ENCODE measurements at places on chromosomes 1 and 21.
A peak's percentile ranks its signal among the peaks of the same experiment; 100 is the strongest.

GRCh38 chr1:110687250-110687649, 12.5 kb upstream of the KCNA3 start:
- DNase-seq, result peak; percentile 43

GRCh38 chr1:108130794-108131193, 69.3 kb downstream of the SLC25A24 start:
- no peak for DNase-seq

GRCh38 chr1:189269011-189269410, 1208.7 kb downstream of the BRINP3 start:
- peak; percentile 28 for DNase-seq

DNA sequence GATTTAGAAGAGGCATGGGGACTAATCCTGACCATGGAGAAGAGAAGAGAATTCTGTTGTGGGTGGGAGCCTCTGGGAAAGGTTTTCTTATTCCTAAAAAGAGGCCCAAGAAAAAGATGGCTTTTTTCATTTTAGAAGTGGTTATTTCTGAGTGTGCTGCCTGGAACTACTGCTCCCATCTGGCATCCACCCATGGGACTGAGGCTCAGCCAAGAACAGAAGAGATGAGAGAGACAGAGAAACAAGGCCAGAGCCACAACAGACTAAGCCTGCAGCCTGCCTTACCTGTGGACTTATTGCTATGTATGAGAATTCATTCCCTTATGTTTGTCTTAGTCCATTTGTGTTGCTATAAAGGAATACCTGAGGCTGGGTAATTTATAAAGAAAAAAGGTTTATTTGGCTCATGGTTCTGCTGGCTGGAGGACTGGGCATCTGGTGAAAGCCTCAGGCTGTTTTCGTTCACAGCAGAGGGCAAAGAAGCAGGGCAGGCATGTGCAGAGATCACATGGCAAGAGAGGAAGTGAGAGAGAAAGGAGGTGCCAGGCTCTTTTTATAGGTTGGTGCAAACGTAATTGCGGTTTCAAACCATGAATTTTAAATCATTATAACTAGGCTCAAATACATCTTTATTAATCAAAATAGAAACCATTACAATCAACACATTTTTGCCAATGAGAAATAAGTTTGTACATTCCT, 57.5 kb upstream of the PRDM2 start:
- DNase-seq, result no peak

- DNase-seq, result peak; percentile 62
Observed at GRCh38 chr1:93681101-93681988, at the start of gene BCAR3. TSS of gene BCAR3 (minus strand) at chr1:93681837. CDS start at chr1:93674930, 6,907 bp downstream.

DNA sequence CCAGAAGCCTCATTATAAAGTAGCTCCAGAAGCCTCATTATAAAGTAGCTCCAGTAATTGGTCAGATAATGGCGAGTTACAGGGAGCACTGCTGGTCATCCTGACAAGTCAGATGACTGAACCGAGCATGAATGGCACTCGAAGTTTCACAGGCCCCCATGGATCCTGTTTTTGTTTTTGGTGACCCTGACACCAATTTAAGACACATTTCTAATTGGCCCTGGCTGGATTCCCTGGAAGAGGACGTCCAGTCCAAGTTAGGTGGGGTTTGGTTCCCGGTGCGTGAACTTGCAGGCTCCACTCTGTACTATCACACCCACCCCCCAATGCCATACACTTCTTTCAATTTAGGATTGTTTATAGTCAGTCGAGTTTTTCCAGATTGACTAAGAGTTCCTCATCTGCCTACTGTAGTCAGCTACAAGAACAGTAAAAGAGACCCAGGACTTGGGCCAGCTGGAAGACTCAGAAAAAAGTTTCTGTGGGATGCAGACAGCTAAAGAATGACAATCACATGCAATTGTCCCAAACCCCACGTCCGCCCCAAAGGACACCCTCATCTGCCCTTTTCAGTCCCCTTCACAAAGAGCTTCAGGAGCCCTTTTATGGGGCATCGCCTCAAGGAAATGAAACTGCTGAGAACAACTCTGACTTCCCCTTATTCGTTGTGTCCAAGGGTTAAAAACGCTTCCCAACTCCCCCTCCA, 2.7 kb downstream of the DHRS3 start:
- no peak for DNase-seq

- DNase-seq, result peak; percentile 94
Observed at GRCh38 chr1:52955129-52955970, 28.3 kb downstream of the SCP2 start.

DNA sequence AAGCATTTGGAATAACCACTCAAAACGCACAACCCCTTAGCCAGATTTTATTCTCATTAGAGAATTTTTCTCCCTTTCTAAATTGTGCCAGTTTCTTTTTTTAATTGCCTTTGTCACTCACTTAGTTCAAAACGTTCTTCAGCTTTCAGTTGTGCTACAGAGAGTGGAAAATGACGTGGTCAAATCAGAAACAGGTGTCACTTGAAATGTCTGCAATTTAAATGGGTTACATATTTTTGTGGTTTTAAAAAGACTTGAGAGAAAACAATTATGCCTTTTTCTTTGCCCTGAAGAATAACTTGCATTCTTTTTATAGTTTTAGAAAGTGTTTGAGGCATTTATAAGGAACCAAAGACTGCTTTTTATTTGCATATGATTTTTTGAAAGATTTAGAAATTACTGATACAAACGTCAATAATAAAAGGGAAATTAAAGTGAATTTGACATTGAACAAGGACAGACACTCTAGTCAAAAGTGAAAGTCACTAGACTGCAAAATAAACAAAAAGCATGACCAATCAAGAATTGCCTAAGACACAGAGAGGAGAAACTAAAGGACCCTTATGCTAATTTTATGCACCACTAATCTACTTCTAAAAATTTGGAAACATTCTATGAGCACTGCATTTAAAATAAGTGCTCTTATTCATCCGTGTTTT, 191.0 kb downstream of the TPR start:
- peak; percentile 77 for DNase-seq
